Activated CD8-positive, alpha-beta T cell treated with anti-CD3 and anti-CD28 coated beads for 36 hours (primary cell): ENCODE measurements at places on chromosomes 4 and X. TPM values are rescaled to one million over a fixed set of nuclear protein-coding genes. Genes with fewer than 3 reads are reported as not detected.

The CXXC4 gene
- not detected for total RNA-seq

The IL3RA gene
- total RNA-seq = not detected

DNA sequence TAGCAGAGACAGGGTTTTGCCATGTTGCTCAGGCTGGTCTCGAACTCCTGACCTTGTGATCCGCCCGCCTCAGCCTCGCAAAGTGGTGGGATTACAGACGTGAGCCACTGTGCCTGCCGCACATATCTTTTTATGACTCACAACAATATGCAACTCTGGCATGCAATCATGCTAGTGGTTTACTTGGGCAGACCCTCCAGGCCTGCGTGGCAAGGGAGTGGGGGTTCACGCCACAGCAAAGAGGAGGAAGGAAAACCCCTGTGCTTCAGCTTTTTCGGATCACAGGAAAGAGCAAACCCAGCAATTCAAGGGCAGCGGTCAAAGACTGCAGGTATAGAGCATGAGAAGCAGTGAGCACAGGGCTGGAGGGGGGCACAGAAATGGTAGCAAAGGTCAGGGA lies 48.3 kb upstream of the CD99 start:
- DNase-seq = peak; percentile 56

GRCh38 chr4:88697588-88698329 lies at the start of gene NAP1L5:
NAP1L5 (minus strand) TSS chr4:88697829; CDS start chr4:88697754, 75 bp downstream.
- peak; percentile 79 for DNase-seq

- no peak for DNase-seq
These were observed 25.8 kb upstream of the KLHL34 start for GRCh38 chrX:21683941-21684340.

DNA sequence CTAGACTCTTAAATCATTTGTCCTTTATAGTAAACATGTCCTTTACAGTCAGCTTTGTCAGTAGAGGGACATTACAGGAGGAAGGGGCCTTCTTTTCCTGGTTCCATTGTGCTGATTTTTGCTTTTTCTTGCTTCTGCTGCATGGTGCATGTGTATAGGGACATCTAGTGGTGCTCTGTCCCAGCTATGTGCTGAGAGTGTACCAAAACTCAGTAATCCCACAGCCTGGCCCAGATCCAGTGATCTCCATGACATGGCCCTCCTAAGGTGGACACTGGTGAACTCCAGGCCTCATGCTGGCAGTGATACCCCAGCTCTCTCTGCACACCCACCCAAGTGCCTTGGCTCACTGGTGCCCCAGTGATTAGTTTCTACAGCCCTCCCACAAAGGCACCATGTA lies 45.2 kb downstream of the MAGEB17 start:
- DNase-seq = peak; percentile 3
